ENCODE measurements at places on chromosomes 7 and 10.

- no peak for DNase-seq
Measured at GRCh38 chr7:157410831-157411556, 74.2 kb downstream of the DNAJB6 start.

DNA sequence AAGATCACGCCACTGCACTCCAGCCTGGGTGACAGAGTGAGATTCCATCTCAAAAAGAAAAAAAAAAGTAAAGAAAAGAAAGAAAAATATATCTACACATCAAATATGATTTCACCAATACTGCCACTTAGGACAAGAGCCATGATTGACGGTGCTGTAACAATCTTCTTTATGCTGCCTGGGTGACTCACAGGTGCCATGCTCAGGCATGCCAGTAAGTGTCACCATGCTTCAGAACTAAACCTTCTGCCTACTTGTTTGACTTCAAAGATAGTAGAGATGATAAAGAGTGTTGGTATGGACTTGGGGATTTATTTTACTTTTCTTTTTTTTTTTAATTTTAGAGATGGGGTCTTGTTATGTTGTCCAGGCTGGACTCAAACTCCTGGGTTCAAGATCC is 33.6 kb upstream of the DNMBP start:
- no peak for DNase-seq

DNA sequence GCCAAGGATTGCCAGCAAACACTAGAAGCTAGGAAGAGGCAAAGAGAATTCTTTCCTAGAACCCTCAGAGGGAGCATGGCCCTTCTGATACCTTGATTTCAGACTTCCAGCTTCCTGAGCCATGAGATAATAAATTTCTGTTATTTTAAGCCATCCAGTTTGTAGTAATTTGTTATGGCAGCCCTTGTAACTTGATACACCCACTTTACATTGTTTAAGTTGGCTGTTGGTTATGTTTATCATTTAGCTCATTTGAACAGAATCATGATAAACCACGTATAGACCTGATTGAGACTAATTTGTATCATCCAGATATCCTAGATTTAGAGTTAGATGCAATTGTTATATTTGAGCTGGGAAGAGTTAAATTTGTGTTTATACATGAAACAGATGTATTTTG is 9.4 kb upstream of the TES start:
- DNase-seq = no peak

DNA sequence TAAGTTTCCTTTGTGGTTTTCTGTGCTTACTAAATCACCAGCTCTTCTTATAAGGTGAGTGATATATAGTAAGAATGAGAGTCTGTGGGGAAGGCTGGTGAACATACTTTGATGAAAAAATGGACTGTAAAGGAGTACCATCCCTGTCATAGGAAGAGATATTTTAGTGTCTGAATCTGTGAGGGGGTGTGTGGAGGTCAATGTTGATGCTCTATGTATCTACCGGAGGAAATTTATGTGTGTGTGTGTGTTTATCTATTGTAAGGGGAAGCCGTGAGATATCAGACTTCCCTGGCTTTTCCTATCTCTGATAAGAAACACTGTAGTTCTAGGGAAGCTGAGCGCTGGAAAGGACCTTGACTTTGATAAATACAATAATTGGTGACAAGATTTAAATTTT is 179.0 kb downstream of the PCDH15 start:
- DNase-seq = no peak

DNA sequence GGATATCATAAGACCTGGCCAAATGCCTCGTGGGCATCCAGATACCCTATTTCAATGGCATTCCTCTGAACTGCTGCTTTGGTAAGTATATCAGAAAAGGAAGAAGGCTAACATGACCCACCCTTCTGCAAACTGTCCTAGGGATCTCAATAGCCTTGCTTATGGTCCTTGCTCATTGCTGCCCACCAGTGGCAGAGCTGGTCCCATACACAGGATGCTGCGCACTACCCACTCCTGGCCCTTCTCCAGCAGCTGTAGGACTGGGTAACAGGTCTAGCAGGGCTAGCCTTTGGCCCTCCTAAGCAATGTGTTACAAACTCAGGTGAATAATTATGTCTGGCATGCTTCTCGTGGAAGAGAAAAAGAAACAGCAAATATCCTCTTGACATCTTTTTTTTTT is 72.5 kb downstream of the C10orf90 start:
- no peak for DNase-seq

DNA sequence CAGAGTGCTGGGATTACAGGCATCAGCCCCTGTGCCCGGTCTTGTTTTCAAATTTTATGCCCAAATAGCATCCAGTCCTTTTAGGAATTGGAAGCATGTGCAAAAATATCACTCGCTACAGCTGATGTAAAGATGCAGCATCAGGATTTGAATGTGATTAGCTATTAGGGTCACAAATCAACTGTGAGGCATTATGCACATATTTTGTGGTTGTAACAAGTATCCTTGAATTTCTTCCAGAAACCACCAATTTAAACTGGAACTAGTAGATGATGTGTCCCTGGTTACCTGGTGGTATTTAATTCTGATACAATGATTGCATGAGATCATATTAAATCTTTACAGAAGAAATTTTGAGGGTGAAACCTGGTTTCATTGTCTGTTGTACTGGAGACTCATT is 41.0 kb upstream of the ITGA8 start:
- DNase-seq = no peak

GRCh38 chr7:42238709-42239366 is 1.8 kb upstream of the GLI3 start:
- DNase-seq = no peak

GRCh38 chr7:110442381-110442837 is 648.5 kb upstream of the LRRN3 start:
- DNase-seq = no peak

GRCh38 chr10:102781921-102782557 is 38.3 kb downstream of the WBP1L start:
- DNase-seq = no peak

DNA sequence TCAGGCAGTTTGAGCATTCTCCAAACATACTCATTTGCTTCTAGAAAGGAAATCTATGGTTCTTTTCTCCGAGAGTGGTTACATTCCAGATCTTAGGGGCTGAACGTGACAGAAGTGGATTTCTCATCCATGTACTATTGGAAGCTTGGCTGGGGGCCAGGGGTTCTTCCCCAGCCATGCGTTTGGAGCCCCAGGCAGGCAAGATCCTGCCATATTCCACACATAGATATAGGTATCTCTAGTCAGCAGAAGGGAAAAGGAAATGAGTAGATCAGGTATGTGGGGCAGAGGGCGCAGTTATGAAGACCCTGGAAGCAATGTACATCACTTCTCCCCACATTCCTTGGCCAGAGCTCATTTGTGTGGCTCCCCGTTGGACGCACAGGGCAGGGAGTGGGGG is 299.8 kb downstream of the CCDC3 start:
- DNase-seq = no peak

- no peak for DNase-seq
Measured at GRCh38 chr7:136914016-136914415, 45.6 kb downstream of the CHRM2 start.

- DNase-seq = no peak
Measured at GRCh38 chr7:82675396-82675795, 231.8 kb upstream of the CACNA2D1 start.

GRCh38 chr7:95545673-95546072 is 50.6 kb downstream of the PDK4 start:
- no peak for DNase-seq
